ENCODE measurements at places on chromosomes 5 and 9.

DNA sequence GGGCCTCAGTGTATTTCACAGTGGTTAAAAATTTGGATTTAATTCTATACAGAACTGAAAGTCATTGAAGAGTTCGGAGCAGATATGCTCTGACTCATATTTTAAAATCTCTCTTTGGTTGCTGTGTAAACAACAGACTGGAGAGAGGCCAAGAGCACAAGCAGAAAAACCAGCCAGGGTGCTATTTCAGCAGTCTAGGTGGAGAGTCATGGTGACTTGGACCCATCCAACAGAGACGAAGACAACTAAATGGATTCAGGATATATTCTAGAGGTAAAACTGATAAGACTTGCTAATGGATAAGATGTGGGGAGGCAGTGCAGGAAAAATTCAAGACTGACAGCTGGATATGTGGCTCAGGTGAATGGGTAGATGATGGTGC, 168.9 kb downstream of the MAPKAP1 start:
- DNase-seq = no peak

DNA sequence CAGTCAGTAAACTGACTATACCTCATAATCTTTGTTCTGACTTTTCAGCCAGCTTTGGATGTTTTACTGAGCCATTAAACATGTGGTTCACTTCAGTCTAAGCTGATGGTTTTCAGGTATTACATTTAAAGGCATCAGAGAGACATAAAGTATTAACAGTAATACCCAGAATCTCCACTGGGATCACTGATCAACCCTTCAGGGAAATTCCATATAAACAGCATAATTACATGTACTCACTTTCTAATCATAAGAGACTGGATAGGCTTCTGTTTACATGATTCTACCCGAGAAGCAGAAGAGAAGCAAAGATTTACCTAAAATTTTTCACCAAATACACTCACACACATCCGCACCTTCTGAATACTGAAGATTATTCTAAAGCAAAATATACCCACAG, 186.7 kb upstream of the FREM1 start:
- no peak for DNase-seq

- no peak for DNase-seq
Observed at GRCh38 chr5:88666761-88667495, 216.1 kb downstream of the MEF2C start.

GRCh38 chr9:28747351-28747985, 1174.2 kb upstream of the C9orf72 start:
- DNase-seq = no peak

DNA sequence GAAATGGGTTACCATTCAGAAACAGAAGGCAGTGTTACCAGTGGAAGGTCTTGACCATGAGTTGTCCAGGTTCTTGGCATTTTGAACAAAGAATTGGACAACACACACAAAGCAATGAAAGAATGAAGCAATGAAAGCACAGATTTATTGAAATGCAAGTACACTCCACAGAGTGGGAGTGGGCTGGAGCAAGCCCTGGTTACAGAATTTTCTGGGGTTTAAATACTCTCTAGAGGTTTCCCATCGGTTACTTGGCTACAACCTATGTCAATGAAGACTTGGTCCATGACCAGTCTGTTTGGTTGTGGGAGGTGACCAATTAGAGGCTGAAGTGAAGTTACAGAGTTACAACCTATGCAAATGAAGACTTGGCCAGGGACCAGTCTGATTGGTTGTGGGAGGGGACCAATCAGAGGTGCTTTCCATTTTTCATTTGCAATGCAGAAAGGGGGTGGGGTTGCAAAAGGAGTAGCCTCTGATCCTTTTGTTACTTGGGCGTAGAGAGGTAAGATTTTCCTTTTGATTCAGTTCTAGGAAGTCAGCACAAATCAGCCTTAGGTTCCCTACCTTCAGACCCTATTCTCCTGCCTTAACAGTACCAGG, 71.7 kb upstream of the SPRY4 start:
- DNase-seq = no peak

DNA sequence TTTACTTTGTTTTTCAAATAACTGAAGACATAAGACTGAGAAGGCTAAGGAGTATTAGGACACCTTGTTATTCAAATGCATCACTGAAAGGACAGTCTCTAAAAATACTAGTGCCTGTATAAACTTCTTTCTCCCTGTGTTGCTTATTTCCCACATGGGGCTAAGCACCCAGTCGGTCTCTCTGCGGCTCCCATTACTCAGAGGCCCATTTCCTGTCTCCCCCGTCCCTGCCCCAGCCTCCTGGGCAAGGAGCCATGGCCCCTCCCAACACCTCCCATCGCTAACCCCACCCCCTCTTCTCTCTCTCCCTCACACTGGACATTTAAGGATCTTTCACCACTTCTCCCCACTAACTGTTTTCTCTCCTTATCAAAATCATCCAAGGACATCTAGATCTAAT, 81.9 kb downstream of the EBF1 start:
- no peak for DNase-seq

DNA sequence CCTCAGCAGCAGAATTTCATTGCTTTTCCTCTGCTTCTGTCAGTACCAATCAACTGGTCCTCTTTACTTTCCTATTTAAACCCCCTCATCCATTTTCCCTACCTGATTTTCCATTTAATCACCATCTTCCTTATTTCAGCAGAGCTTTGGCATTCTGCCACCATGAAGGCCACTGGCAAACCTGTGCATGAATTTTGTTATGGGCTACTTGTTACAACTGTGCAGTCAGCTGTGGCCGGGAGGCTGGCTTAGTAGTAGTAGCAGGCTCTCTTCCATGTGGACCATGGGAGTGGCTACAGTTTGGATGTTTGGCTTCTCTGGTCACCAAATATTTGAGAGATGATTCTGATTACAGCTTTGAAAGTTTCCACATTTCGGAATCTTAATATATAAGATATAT, 976.6 kb upstream of the SEMA6A start:
- DNase-seq = no peak
